Fibroblast of upper back skin (primary cell): ENCODE measurements at places on chromosomes 6 and 20.

DNA sequence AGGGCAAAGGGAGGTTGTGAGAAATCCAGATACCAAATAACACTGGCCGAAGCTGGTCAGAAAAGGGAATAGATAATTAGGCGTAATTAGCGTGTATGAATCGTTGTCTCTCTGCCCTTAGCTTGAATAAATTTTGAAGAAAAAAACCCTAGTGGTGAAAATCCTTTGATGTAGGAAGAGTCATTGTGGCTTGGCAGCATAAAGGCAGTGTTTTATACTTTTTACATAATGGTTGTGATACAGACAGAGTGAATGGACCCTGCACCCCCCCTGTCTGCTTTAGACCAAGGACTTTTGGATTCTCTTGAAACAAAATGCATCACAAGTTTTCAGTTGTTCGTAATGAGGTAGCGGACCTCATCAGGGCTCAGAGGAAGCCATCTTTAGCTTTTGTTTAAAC is 126.5 kb downstream of the AFG1L start:
- DNase-seq, result no peak

DNA sequence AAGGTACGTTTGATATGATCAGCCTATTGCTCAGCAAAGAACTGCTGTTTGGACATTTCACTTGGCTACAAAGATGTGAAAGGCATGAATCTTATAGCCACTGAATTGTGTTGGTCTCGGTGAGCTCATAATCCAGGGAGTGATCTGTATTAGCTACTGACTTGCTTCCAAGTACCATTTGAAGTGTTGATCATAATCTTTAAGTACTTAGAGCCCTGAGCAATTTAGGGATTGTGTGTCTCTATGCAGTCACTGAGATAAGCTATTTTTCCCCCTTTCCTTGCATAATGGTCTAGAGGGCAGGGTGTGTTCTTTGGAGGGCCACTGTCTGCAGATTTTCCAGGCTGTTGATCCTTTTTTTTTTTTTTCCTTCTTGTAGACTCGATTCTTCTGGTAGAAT is 393.6 kb downstream of the ESR1 start:
- DNase-seq, result no peak

DNA sequence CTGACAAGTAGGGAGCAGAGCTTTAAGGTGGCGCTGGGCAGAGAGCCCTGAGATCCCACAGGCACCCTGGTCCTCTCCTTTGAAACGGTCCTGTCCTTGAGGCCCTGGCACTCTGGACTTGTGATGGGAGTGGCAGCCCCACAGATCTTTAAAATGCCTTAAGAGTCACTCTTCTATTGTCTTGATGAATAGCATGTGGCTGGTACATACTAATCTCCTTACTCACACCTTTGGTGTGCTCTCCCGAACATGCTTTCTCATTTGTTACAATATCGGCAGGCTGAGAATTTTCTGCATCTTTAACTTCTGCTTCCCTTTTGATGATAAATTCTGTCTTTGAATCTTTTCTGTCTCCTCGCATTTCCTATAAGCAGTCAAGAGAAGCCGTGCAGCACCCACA is 333.8 kb downstream of the TFAP2A start:
- DNase-seq, result no peak

DNA sequence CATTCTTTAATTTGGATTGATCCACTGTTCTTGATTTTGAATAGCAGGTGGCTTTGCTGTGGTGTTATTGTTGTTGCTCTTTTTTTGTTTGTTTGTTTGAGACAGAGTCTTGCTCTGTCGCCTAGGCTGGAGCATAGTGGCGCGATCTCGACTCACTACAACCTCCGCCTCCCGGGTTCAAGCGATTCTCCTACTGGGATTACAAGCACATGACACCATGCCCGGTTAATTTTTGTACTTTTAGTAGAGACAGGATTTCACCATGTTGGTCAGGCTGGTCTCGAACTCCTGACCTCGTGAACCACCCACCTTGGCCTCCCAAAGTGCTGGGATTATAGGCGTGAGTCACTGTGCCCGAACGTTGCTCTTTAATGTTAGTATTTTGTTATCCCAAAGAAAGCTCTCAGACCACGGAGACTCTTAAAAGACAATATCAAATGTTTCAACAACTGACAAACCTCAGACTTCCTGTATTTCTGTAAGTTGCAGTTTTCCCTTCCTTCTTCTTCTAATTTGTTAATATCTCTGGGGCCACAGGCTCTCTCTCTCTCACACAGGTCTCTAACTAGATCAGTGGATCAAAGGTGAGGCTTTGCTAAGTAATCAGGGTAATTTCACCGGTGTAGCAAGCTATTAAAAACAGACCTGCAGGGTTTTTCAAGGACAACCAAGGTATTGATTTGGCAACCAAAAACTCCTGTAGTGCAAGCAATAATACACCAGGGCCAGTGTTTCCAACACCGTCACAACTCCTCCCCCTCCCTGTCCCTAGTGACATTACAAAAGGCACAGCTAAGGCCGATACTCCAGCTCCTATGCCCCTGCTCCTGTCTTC is 48.8 kb upstream of the ZNF217 start:
- peak; percentile 72 for DNase-seq

GRCh38 chr6:6825193-6825784 is 236.8 kb downstream of the LY86 start:
- DNase-seq, result no peak

- DNase-seq, result no peak
These were observed 23.5 kb upstream of the MLIP start for GRCh38 chr6:54087721-54088120.

GRCh38 chr6:42745640-42746462 is at the start of gene TBCC:
TSS of gene TBCC (minus strand) at chr6:42746103. CDS start at chr6:42746073, 30 bp downstream.
- peak; percentile 99 for DNase-seq

DNA sequence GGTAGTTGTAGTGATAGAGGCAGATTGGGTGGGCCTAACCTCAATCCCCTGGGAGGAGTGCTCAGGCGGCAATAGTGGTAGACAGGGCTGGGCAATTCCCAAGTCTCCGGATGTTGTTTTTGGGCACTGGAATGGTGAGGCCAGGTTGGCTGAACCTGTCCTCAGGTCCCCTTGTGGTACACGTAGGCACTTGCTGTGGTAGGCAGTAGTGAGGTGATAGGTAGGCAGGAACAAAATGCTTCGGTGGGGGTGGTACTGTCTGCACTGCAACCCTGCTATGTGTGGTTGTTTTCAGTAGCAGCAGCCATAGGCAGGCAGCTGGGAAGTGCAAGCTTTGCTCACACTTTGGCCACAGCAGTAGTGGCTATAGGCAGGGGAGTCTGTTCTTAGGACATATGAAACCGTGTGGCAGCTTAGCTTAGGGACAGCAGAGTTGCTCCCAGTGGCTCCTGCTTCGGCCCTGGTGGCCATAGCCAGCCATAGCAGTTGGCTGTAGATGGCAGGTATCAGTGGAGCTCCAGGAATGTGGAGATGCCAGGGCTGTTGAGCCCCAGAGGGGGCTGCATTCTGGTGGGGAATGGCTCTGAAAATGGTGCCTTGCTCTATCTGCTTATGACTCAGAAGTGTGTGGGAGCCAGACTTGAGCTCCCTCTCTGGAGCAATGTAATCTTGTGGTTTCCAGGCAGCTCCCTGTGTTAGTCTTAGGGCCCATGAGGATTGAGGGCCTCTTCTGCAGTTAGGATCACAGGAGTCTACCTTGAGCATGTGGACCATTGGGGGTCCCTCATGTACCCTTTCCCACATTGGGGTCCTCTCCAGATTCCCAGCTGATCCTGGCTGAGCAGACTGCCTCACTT is 241.8 kb upstream of the BMP2 start:
- DNase-seq, result peak; percentile 27

DNA sequence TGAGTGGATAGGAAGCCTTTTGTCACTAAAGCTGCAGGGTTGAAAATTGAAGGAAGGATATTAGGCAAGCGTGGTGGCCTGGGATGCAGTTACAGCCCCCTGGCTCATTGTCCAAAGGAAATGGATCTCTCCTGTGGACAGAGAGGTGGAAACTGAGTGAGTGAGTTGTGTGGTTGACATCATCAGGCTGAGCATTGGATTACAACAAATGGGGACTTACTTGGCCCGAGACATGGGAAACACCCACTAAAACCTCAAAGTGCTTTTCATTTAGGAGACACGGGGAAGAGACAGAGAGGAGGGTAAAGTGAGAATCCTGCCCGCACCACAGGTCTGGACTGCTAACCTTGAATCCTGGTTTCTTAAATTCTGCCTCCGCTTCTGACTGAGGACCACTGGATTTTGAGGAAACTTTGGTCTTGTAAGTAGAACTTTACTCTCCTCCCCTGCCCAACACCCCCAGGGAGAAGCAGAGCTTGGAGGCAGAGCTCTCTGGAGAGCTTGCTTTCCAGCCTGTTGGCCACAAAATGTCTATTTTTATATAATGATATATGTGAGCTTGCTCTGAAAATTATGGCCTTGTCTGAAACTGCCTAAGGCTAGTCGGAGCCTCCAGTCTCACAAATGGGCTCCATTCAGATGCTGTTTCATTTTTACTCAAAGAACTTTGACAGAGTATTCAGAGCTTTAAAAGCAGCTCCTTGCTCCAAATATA is at the start of gene PKIG:
Gene PKIG, plus strand, starts transcription at position 269 of the 715 bp plus-strand sequence. CDS start 31,978 bp downstream, outside the sequence.
- DNase-seq, result peak; percentile 83

DNA sequence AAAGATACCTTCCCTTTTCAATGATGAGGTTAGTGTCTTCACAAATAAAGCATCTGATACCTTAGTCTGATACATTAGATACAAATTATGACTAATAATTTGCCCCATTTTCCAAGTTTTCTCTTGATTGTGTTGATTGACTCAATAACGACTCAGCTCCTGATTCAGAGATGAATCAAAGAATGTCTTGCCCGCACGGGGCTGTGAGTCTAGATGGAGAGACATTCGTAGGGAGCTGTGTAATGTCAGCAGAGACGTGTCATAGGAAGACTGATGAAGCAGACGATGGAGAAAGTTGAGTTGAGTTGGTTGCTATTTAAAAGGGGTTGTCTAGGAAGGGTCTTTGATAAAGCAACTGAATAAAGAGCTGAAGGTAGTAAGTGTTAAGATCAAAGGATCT is 78.2 kb downstream of the TSHZ2 start:
- no peak for DNase-seq

- DNase-seq, result no peak
These were observed 13.8 kb upstream of the EYA4 start for GRCh38 chr6:133227344-133227743.

DNA sequence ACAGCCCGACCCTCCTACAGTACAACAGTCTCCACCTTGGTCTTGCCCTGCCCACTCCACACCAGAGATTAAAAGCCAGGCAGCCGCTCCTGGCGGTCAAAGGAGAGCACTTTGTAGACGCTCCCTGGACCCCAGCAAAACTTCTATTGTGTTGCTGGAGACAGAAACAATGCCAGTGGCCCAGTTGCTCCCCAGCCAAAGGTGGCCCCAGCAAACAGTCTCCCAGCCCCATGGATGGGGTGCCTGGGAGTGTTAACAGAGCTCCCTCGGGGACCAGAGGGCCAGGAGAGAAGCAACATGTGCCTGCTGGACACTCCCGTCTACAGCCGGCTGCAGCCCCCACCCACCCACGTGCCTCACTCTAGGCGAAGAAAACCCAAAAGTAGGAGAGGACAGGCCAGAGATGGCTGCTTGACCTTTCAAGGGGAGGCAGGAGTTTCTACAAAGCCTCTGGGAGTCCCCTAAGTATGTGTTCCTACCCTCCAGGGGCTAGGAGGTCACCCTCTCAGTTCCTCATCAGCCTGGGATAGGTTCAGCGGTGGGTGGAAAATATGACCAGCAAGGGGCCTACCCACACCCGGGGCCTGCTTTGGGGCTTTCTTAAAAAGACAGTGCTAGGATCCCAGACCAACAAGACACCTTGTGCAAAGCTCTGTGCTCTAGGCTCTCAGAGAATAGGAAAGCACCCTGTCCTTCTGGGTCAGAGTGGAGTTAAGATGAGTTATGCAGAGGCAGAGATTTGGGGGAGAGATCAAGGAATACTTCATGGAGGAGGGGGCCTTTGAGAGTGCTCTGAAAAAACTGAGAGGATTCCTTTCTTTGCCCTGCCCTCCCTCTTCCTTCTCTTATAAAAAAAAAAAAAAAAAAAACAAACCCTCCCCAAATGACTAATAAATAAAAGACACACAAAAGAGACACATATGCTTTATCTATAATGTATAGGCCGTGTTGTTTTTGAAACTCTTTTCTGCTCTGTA is 19.0 kb upstream of the PREX1 start:
- no peak for DNase-seq

DNA sequence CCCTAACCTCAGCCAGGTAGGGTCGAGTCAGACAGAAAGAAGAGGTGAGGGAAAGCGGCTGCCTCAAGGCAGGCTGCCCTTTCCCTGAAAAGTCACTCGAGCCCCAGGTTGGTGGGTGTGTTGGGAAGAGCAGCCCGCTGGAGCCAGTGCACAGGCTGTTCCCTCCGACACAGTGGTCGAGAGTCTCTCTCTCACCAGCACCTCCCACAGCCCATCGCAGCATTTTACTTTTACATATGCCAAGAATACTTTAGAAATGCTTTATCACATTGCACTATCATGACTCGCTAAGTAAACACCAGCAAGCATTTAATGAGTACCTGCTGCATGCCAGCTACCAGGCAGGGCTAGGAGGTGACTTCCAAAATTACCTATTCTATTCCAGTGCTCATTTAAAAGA is 1.7 kb downstream of the PRPH2 start:
- DNase-seq, result peak; percentile 29

DNA sequence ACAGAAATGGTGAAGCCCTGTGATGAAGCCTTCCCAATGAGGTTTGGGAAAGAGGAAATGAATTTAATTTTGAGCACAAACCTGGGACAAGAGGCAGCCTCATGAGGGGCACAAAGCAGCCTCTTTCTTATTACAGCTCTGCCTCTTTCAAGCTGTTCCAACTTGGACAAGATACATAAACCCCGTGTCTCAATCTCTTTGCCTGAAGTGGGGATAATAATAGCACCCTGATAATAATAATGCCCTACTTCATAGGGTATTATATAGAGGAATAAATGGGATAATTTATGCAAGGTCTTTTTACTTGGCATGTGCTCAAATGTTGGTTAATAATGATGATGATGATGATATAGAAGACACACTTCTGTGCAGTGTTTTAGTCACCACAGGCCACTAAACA is 91.1 kb upstream of the PLN start:
- no peak for DNase-seq

DNA sequence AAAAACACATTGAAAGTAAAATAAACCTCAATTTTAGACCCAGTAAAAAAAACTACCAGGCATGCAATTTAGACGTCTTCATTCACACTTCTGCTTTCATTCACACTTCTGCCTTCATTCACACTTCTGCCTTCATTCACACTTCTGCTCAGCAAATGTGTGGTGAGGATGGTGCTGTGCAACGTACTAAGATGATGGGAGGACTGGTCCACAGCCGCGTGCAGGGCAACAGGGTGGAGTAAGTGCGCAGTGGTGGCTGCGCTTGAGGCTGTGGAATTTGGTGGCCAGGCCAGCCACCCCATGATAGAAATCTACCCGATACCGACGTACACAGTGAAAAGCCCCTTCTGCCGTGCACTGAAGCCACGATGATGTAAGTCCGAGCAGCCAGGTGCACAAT is 114.3 kb upstream of the CD93 start:
- no peak for DNase-seq

- no peak for DNase-seq
These were observed 226.2 kb downstream of the ERMARD start for GRCh38 chr6:169977434-169978265.

DNA sequence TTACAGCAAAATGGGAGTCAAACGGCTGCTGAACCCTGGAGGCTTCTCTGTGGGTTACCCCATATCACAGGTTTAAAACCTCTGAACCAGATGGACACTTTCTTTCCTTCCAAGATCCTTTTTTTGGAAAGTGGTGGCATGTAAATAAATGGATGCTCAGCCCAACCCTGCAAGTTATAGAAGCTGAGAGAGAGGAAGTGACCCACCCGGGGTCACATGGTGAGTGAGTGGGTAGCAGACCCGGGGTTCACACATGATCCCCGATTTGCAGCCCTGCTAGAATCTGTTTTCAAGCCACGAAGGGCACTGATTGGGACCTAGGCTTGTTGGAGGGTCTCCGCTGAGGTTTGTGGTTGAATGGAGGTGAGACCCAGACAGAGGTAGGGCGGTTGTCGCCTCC is 32.0 kb downstream of the SIRPA start:
- no peak for DNase-seq
